ENCODE measurements at places on chromosomes 6 and 20.
A peak's percentile ranks its signal among the peaks of the same experiment; 100 is the strongest.

- no peak for DNase-seq
Measured at GRCh38 chr20:8867038-8867740, 201.7 kb upstream of the PLCB4 start.

DNA sequence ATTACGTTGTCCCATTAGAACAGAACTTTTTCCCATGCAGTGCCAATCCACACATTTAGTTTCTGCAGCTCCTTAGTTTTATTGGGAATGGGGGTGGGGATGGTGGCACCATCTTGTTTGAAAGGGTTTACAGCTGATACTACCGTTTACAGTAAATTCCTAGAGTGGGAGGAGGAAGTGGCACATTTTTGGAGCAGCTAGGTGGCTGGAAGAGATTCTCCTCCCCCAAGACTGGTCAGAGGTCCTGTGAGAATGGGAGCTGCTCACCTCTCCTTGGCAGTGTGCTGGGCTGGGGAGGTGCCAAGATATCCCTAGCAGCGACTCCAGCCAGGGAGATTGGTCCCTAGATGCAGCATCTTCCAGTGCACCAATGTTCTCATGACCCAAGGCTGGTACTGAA lies 12.4 kb upstream of the CCN6 start:
- no peak for DNase-seq

DNA sequence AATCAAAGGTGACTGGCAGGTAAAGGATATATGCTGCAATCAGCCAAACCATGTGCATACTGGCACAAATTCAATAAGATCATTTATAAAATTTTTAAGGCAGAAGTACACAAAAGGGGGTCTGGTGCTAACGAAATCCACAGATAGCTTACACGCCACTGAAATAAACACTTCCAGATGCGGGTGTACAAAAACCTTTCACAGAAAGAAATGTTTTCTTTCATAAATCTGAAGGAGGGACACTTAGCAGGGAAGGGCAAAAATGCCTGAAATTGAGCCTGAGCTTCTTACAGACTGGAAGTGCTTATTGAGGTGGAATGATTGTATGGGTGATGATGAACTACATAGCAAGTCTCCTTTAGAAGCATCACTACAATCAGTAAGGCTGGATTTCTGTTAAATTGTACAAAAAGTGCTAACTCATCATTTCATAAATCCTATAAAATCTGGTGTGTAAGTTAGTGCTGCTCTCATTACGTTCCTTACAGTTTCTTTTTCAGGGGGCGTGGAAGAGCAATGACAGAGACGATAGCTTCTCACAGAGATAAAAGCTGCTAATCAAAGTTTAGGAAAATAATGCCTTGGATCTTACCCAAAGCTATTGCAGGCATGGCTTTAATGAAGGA lies 409.3 kb upstream of the RUNX2 start:
- no peak for DNase-seq

DNA sequence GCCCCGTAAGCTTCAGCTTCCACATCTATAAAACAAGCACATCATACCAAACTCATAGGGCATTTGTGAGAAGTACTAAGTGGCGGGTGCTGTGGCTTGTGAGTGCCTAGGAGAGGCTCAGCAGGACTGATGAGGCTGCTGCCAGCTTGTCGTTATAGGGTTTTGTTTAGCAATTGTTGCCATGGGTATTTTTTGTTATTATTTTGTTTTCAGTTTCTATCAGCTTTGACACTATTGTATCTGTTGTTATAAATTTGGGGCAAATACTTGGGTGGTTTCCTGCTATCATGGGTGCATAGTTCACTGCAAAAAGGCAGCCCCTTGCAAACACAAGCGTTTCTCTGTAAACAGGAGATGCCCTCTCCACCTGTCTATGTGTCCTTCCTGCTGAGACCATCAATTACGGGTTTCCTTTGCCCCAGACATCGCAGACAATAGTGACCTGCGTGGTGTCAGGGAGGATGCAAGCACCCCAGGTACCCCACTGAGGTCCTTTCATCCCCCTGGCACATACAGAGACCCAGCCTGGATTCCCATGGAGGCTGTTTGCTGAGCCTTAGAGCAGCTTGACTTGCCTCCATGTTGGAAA lies 3.1 kb upstream of the CCDC167 start:
- peak; percentile 6 for DNase-seq
